ENCODE measurements at places on chromosomes 3 and 15. TPM values are rescaled to one million over a fixed set of nuclear protein-coding genes. Genes with fewer than 3 reads are reported as not detected.
A peak's percentile ranks its signal among the peaks of the same experiment; 100 is the strongest.

The ZNF80 gene
- not detected for total RNA-seq

The ACKR4 gene
- total RNA-seq, result 2.1 TPM

The FANCI gene
- total RNA-seq, result 4.8 TPM

The SPINK8 gene
- not detected for total RNA-seq

The TRH gene
- not detected for total RNA-seq

The TBC1D23 gene
- 32.5 TPM for total RNA-seq

GRCh38 chr15:59191855-59192237, 14.8 kb upstream of the LDHAL6B start:
- no peak for DNase-seq

DNA sequence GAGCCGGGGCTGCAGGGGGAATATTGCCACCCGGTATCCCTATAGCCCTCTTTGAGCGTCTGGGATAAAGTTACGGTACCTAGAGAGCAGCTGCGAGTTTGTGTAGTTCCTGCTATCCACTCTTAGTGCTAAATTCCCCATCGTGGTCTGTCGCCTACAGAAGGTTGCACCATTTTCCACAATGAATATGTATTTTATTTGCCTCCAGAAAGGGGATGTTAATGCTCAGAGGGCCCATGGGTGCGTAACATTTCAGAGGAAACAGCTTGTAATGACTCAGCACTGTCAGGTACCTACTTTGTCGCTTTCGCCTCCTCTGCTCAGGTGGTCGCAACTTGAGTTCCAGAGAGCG, 1.1 kb downstream of the SLCO3A1 start:
- no peak for DNase-seq

DNA sequence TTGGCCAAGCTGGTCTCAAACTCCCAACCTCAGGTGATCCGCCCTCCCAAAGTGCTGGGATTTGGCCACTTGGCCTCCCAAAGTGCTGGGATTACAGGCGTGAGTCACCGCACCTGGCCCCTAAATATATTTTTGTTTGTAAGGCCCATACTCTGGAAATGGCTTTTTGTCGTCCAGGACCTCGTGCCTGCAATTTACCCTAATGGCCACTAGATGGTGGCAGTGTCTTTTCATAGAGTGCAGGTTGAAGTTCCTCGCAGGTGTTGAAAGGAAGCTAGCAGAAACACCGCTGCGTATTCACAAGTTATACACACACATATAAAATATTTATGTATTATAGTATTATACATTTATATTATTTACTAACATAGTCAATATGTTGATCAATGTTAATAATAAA, 97.2 kb downstream of the LRTM1 start:
- no peak for DNase-seq

- no peak for DNase-seq
Measured at GRCh38 chr3:136642711-136643110, 109.5 kb downstream of the STAG1 start.

GRCh38 chr15:65386376-65386775, 8.6 kb upstream of the IGDCC3 start:
- DNase-seq, result no peak

- DNase-seq, result peak; percentile 74
Measured at GRCh38 chr3:16448639-16449070, 64.8 kb downstream of the RFTN1 start.

- DNase-seq, result no peak
Measured at GRCh38 chr3:169509780-169510692, 153.5 kb downstream of the MECOM start.

- DNase-seq, result no peak
Measured at GRCh38 chr15:45326280-45326679, 52.1 kb downstream of the GATM start.

DNA sequence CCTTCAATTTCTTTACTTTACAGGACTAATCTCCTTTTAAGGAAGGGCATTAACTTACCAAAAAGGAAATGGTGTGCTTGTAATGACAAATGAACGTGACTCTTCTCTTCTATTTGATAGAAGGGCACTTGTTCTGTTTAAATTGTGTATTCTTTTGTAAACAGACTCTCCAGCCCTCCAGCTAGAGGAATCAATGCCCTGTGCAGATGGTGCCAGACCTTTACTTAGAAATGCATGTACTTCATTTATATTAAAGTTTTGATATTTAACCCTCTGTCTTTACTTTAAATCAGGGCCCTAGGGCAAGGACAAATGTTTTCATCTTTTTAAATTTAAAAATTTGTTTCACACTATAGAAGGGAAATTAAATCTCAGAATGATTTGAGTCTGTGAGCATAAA, 355.1 kb downstream of the GBE1 start:
- no peak for DNase-seq

DNA sequence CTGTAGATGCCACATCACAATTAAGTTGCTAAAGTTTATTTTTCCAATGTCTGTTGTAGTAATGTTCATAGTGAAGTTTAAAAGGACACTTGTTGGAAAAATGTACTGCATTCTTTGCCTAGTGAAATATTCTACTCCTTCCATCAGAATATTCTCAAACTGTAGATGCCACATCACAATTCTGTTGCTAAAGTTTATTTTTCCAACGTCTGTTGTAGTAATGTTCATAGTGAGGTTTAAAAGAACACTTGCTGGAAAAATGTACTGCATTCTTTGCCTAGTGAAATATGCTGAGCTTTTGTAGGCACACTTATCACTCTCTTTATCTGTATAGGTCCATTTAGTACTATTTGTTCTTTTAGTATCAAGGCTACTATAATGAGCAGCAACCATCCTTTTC, 836.1 kb downstream of the NAALADL2 start:
- no peak for DNase-seq

All from left cardiac atrium (tissue), 4 donors.